Activated CD4-positive, alpha-beta T cell treated with anti-CD3 and anti-CD28 coated beads for 1 hour (primary cell): ENCODE measurements at places on chromosomes 3 and 15.

DNA sequence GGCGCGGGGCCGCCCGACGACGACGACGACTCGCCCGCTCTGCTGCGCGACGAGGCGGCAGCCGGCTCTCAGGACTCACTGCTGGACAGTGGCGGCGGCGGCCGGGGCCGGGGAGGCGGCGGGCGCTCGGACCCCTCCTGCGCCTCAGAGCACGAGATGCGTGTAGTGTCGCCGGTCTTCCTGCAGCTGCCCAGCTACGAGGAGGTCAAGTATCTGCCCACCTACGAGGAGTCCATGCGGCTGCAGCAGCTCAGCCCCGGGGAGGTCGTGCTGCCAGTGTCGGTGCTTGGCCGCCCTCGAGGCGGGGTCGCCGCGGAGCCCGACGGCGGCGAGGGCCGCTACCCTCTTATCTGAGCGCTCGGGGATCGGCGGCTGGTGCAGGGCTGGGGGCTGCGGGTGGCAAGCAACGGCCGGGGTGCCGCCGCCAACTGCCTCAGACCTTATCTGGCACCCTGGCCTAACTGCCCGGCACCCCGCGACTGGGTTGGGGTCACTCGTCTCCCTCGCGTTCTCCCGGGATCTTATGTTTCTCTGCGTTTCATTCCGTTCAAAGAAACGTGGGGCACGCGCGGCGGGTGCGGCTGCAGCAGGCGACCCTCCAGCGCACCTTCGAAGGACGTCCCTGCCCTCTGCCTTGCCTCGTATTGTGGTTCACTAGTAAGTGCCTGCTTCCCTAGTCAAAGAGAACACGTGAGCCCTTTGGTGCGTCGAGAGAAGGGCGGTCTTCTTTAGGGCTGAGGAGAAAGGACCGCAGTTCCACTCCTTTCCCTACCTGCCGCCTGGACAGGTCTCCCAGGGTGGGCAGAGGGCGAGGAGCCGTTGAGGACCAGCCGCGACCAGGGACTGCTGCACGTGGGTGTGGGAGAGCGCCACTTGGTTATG lies 1.0 kb downstream of the C3orf80 start:
- no peak for DNase-seq

GRCh38 chr15:100757661-100758060 lies 122.0 kb upstream of the ALDH1A3 start:
- DNase-seq: no peak

DNA sequence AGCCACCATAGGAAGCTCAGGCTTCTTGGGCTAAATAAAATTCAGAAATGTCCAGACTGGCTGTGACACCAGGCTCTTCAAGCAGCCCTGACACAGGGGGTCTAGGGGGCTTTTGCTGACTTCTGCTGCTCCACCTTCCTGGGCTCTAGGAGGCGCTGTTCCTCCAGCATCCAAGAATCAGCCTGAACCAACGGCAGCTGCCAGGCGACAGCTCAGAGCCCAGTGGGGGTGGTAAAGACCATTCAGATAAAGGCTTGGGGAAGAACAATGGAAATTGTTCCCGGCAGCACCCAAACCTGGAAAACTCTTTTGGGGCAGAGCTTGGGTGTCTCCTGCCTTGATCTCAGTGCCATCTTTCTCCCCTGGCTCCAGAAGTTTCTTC lies 21.6 kb upstream of the PSTPIP1 start:
- DNase-seq: peak; percentile 51

DNA sequence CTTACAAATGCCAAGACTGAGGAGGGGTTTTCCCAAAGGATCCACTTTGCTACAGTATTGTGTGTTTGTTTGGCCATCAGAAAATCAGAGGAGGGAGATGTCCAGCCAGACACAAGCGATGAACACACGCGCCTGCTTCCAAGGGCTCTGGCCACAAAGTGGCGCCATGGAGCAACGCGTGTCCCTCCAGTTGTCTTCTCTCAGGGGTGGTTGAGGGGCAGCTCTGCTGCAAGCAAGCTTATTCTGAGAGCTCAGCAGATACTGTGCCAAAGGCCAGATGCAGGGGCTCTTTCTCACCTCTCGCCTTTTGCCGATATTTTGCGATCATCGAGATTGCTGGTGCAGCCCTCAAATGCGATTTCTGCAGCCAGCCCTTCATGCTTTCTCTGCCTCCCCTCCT lies 88.9 kb upstream of the OSBPL11 start:
- no peak for DNase-seq

GRCh38 chr15:86570738-86571137 lies 491.1 kb downstream of the AGBL1 start:
- DNase-seq: no peak

DNA sequence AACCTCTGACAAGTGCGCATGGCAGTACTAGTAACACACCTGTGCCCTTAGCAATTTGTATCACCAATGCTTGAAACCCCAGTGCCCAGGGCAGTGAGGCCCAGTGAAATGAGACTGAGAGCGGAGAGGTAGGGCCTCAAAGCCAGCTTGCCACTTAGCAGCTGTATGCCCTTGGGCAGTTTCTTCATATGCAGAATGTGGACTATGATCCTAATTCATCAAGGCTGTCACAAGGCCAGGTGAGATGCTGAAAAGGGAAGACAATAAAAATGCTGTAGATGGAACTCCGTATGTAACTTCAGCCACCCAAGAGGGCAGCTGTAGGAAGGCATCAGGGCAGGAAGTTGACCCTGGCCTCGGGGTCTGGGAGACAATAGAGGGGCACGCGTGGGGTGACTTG lies 74.4 kb downstream of the KY start:
- DNase-seq: no peak

DNA sequence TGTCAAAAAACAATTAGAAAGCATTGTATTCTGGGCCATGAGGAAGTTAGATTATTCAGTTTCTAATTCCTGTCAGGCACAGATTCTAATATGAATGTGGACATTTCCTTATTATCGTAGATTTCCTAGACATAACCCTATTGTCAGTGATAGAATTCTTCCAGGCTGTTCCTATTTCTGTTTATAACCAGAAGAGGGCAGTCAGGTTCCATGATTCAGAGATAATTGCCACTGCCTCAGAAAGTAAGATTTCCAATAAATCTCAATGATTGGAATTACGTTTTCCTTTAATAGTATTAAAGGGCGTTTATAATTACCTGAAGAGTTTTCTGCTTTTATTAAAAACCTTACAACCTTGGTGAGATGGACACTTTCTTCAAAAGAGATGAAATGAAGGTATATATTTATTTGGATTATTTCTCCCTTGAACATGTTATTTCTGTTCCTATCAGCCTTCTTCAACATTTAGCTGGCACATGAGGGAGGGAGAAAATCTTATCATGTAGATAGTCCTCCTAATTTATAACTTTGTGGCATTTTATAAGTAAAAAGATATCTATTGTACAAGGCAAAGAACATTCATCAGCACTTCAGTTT lies 439.2 kb downstream of the MCTP2 start:
- no peak for DNase-seq
